Hematopoietic multipotent progenitor cell (in vitro differentiated cells): ENCODE measurements at places on chromosomes 11 and 22. TPM values are rescaled to one million over a fixed set of nuclear protein-coding genes. Genes with fewer than 3 reads are reported as not detected.

The OR8D1 gene
- not detected for total RNA-seq

GRCh38 chr11:72642043-72642883, 32.0 kb downstream of the PDE2A start:
- peak; percentile 12 for DNase-seq

DNA sequence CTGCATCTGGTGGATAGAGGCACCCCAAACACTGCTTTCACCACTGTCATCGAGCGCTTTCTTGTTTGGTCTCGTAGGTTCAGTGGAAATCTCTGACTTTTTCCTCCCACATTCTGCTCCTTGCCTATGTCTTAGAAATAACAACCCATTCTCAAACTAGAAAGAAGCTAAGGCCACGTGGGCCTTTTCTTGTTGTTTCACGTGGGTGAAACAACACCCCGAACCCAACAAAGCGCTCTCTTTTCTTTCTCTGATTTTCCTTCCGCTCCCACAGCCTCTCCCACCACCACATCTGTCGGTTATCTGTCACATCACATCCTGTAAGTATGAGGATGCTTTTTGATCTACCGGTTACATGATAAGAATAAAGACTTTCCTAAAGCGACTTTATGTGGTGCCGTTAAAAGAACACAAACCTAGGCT, 77.1 kb downstream of the LINC01488 start:
- peak; percentile 18 for DNase-seq

DNA sequence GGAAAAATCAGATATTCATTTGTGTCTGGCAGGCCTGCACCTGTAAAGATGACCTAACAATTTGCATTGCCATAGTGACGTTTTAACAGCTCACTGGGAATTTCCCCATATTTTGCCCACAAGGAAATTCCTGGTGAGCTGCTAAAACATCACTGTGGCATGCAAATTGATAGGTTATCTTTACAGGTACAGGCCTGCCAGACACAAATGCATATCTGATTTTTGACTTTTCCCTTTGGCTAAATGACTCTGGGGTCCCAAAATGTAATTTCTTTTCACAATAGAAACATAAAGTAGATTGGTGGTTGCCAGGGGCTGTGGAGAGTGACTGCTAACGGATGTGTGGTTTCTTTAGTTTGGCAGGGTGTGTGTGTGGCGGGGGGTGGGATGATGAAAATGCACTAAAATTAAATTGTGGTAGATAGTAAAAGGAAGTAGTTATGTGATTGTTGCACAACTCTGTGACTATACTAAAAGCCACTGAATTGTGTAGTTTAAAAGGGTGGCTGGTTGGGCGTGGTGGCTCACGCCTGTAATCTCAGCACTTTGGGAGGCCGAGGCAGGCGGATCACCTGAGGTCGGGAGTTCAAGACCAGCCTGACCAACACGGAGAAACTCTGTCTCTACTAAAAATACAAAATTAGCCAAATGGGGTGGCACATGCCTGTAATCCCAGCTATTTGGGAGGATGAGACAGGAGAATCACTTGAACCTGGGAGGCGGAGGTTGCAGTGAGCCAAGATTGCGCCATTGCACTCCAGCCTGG, 18.5 kb upstream of the FEZ1 start:
- peak; percentile 95 for DNase-seq

GRCh38 chr11:75429902-75430713, 2.9 kb downstream of the KLHL35 start:
- DNase-seq, result peak; percentile 39

- DNase-seq, result peak; percentile 16
Measured at GRCh38 chr11:118051611-118052461, 25.0 kb upstream of the TMPRSS4 start.

The CCDC116 gene
- 0.27 TPM for total RNA-seq
